ACHN (cell line): ENCODE measurements at places on chromosomes 12 and 14.

- peak; percentile 19 for DNase-seq
These were observed 454.2 kb downstream of the AEBP2 start for GRCh38 chr12:19893514-19893913.

DNA sequence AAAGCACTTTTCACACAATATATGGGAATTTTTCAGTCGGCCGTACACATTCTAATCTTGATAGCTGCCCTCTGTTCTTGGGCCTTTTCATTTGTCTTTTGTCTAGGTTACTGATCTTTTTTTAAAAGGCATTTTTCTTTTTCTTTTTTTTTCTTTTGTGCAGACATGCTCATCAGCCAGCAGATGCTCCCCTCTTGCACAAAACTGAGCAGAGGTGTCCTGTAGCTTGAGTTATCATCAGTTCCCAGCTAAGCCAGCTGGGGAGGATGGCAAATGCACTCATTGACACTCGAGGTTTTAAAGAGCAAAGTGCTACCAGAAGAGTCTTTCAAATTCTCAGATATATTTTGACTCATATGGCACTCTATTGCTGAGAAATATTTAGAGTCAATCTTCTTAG is 913.9 kb upstream of the SEL1L start:
- DNase-seq: no peak

- DNase-seq: no peak
These were observed 364.9 kb upstream of the KITLG start for GRCh38 chr12:88945051-88945732.

DNA sequence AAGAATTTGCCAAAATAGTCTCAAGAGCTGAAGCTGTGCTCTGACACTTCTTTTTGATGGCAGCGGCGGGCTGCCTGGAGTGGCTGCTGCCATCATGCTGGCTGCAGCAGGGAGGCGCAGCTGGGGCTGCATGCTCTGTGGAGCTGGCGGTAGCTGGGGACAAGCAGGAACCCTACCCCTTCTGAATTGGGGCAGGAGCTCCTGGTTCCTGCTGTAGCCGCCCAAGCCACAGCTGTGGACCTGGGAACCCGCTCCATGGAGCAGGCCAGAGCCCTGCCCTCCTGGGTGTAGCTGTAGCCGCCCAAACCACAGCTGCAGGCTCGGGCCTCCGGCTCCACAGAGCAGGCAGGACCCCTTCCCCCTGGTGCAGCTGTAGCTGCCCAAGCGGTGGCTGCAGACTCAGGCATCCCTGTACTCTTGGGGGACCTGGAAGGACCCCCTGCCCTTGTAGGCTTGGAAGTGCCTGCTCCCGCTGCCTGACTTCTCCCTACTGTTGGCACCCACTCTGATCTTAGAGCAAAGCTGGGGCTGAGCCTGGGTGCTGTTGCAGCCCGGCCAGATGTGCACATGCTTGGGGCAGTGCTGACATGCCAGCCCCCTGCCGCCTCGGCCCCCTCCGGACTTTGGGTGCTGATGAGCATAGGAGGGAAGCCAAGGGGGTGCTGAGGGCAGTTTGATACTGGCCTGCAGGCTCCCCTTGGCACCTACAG is 33.3 kb downstream of the APAF1 start:
- DNase-seq: no peak

DNA sequence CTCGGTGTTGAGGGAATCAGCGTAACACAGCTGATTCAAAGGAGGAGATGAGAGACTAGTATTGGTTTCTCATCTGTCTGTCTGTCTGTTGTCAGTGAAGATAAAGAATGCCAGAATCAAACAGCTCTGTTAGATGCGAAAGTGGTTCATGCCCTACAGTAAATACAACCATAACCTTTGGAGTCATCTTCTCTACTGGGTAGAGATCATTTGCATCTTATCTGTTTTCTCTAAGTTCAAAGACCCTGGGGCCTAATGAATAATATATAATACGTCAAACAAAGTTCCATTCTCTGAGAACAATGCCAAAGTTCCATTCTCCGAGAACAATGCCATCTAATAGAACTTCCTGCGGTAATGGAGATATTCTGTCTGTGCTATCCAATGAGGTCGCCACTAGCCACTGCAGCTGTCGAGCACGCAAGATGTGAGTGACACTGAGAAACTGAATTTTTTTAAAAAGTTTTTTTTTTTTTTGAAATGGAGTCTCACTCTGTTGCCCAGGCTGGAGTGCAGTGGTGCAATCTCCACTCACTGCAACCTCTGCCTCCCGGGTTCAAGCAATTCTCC is 6.6 kb downstream of the IL31 start:
- no peak for DNase-seq

- DNase-seq: no peak
These were observed 280.6 kb upstream of the RTL1 start for GRCh38 chr14:101184104-101184455.

DNA sequence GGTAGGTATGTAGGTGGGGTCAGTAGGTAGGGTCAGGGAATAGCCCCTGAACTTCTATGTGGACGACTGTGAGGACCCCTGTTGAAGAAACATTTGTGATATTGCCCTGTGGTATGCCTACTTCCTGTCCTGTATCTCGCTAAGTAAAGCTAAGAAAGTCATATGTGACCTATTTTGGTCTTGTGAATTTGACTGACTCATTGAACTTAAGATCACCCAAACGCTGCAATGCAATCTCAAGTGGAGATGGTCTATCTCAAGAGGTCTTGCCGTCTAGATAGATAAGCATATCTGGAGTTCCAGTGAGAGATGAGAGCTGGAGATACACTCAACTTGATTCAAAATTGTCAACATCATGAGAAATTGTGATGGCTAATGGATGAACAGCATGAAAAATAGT is 73.8 kb downstream of the TRAFD1 start:
- no peak for DNase-seq

DNA sequence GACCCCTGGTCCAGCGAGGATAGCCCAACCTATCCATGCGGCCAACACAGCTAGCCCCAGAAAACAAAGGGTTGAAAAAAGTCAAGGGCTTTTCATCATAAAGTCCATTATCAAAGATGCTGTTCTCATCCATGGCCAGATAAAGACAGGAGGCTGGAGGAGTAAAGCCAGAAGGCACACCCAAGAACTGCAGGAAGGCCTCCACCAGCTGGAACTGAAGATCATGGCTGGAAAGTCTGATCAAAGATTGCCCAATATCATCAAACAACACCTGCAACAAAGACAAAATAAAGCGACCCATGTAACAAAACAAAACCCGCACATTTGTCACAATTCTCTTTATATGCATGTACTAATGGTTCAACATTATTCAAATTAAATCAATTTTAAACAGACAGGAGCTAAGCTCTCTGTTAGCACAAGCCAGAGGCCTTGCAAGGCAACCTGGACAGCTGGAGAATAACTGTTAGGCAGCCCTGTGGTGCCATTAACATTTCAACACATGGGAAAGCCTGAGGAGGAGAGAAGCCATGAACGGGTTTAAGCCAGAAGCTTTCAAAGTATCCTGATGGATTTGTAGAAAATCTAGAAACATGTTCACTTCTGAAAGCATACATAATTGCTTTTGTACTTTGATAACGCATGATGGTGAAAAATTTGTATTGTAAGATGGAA is 34.1 kb downstream of the PSMC1 start:
- DNase-seq: no peak

- no peak for DNase-seq
These were observed 142.7 kb downstream of the CHST11 start for GRCh38 chr12:104599272-104600035.

- DNase-seq: no peak
These were observed 151.5 kb upstream of the GSC start for GRCh38 chr14:94921456-94921855.

DNA sequence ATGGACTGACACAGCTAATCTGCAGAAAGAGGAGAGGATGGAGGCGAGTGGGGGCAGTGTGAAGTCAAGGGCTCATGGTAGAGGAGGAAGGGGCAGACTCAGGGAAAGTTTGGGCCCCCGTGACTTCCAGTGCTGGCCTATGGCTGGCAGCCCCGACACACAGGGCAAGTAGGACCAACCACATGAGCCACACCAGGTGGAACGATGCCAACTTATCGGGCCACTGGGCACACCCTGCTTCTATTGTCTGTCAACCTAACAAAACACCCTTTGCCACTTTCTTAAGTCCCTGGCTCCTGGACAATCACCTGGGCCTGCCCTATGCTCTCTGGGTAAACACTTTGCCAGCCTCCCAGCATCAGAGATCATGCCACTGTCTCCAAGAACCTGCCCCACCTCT is 65.2 kb upstream of the PSMC1 start:
- DNase-seq: no peak

GRCh38 chr12:115377230-115377629 is 693.3 kb upstream of the TBX3 start:
- DNase-seq: no peak

DNA sequence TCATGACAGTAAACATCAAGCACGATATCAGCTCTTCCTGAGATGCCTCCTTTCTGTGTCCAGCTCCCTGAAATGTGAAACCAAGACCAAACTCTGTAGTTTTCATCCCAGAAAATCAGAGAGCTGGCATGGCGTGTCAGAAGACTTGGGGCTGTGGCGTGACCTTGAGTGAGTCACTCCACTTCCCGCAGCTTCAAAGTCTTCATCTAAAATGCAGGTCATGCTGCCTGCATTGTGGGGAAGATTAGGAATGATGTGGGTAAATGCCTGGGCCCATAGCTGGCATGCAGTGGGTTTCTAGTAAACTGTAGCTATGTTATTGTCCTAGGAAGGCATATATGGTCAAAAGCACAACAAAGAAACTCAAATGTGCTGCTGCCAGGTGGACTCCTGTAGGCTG is 28.8 kb downstream of the OAS2 start:
- peak; percentile 93 for DNase-seq

DNA sequence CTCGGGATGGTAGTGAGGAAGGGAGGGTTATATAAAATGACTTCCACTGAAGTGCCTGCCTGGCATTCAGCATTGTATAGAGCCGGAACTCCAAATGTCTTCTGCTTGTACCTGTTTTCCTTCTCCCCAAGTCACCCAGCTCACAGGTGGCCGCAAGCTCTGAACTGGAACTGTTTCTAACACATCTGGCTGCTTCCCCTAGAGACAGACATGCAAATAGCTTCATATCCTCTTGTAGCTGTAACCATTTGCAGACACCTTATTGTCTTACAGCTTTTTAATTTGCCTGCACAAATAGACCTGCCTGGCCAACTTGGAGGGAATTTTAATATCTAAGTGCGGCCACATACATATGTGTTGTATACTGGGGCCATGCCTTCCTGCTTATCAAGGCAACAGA is 126.0 kb downstream of the CHST11 start:
- no peak for DNase-seq

- peak; percentile 90 for DNase-seq
These were observed 103.4 kb upstream of the MAP1LC3B2 start for GRCh38 chr12:116455540-116456329.

DNA sequence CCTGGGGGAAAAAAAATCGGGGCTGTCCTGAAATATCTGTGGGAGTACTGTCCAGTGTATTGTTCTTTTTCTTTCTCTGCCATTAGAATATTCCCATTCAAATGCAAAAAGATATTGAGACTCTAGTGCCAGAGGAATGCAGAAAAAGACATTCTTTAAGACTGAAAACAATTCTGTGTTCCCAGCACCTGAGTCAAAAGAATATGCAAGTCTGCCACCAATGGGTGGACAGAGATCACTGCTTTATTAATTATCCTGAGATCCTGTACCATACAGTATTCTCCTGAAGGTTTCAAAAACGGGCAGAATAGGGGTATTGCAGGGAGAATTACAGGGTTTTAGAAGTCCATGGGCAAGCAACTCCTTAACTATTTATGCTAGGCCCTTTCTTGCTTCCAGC is 361.8 kb downstream of the C12orf50 start:
- DNase-seq: peak; percentile 64

DNA sequence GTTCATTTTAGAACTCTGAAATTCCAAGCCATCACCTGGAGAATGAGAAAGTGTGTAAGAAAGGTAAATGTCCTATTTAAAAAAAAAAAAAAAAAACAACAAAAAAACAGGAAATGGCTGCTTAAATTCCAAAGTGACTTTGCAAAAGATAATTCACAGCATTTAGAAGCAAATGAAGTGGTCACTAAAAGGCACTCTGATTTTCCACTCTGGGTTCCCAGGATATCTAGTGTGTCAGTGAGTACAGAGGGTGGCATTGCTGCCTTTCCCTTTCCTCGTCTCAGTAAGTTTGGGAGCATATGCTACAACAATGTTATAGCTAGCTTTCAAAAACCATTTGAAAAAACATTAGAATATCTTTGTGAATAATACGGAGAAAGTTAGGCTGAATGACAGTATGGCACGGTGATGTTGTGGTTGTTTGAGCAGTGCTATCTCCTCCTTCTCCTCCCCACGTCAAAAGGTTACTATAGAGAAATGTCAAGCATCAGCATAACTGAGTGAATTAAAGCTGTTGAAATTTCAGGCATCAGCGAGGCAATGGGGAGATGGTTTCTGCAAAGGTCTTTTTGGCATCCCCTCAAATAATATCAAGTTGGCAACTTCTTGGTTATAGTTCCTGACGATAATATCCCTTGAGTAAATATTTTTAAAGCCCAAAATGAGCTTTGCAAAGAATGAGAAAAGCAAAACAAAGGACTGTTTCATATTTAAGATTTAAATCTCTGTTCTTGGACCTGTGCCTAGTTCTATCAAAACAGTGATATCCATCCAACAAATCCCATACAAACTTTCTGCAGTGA is 164.5 kb upstream of the E2F7 start:
- DNase-seq: no peak

DNA sequence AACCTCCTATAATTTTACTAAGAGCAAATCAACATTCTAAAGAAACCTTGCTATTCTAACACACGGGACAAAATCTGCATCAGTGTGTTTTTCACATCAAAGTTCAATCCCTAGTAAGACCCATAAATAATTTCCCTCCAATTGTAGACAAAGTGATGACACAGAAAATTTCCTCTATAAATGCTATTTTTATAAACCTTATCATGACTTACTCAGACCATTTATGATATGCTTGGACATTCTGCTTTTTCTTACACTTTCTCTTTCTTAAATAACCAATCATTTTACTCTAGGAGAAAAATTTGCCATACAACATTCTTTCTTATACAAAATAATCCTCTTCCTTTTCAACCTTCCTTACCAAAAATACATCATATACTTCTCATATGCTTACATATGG is 67.0 kb downstream of the SDR9C7 start:
- no peak for DNase-seq

DNA sequence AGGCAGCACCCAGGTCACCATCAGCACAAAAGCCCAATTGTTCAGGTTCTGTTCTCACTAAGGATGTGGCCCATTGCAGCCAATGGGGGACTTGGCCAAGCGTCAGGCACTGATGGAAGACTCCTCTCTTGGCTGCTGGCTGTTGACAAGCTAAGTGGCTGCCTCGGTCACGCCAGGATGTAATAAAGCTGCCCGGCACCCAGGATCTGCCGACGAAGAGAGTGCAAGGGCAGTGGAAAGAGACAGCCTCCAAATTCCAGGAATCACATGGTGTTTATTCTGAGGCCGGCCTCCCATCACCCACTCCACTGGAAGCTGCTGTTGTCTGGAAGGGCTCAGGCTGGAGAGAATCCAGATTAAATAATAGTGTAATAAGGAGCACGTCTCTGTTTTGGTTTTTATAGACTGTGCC is 451.8 kb upstream of the TBX3 start:
- DNase-seq: no peak
